ENCODE measurements at places on chromosomes 12 and 14.

DNA sequence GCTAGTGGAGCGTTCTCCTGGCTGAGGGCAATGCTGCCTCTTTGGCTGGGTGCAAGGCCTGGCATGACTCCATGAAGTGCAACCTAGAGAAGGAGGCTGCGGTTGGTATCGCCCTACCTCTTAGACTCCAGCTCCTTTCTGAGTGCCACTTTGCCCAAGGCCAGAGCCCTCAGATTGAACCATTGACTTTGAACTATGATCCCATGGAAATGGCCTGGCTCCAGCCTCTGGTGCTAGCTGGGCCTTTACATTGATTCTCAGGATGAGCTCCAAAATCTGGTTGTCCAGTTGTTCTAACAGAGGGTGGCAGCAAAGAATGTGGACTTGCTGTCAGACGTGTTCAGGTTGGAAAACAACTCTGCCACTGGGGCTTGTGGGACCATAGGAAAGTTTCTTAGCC, 16.1 kb upstream of the SMOC1 start:
- no peak for DNase-seq

DNA sequence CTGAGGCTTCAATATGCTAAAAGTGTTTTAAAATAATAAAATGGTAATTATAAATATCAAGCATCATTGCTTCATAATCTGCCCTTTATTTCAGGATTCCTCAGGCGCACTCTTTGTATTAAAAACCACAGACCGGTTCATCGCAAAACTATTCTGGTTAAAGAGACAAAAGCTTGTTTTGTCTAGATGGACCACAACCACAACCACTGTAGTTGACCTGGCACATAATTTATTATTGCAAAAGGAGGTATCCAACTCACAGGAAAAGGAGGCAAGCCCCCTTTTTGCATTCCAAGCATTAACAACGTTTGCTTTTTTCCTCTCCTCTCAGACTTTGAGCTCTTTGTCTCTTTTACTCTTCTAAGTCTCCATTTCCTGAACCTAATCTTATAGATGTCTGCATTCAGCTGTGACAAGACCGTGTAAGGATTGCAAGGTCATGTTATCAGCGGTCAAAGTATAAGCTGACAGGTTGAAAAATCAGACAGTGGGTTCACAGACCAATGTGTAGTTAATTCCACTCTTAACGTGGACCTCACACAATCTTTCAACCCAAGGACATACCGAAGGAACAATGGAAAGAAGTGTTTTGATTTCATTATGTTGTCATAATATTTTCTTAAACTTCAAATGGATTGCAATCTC, 1057.6 kb downstream of the GALC start:
- no peak for DNase-seq

GRCh38 chr14:45051896-45052295, 32.0 kb upstream of the PRPF39 start:
- no peak for DNase-seq

GRCh38 chr12:7100239-7100638, 8.0 kb upstream of the C1R start:
- DNase-seq, result no peak

GRCh38 chr12:6158255-6158654, 33.8 kb upstream of the VWF start:
- DNase-seq, result no peak

- no peak for DNase-seq
These were observed 89.7 kb downstream of the NUMB start for GRCh38 chr14:73368616-73369015.

DNA sequence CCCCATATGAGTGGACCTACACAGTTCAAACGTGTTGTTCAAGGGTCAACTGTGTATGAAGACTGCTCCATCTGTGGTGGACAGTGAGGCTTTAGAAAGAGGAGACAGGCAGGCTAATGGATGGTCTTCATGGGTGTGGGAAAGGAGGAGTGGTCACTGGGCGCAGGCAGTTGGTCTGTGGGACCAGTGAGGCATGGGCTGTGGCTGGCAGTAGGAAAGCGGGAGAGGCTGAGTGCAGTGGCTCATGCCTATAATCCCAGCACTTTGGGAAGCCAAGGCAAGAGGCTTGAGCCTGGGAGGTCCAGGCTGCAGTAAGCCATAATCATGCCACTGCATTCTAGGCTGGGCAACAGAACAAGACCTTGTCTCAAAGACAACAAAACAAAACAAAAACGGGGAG, 2.0 kb upstream of the NR4A1 start:
- no peak for DNase-seq

DNA sequence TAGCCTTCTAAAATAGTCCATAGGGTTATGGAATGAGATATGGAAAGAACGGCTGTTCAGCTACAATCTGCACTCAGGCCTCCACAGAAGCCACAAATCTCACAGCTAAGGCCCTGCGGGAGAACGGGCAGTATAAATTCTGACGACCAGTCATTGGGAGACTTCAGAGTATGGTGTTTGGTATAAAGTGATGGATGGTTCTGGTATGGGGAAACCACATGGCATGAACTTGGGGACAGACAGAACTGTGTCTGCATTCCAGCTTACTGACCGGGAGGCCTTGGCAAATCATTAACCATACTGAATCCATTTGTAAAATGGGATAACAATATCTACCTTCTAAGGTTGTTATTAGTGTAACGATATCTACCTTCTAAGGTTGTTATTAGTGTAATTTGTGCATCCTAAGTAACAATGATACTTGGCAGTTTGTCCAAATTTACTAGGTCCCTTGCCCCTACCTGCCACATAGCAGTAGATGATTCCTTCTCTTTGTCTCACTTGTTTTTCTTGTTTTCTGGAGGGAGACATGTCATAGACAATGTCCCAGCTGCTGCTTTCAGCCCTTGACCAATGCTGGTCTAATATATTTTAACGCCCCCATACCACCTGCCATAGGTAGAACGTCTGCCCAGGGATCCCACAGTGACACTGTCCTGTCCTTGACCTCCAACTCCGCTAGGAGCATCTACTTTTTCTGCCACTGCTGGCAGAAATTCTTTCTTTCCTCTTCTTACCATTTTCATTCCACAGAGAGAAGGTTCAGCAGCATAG, 6.8 kb downstream of the CDKL1 start:
- DNase-seq, result no peak

DNA sequence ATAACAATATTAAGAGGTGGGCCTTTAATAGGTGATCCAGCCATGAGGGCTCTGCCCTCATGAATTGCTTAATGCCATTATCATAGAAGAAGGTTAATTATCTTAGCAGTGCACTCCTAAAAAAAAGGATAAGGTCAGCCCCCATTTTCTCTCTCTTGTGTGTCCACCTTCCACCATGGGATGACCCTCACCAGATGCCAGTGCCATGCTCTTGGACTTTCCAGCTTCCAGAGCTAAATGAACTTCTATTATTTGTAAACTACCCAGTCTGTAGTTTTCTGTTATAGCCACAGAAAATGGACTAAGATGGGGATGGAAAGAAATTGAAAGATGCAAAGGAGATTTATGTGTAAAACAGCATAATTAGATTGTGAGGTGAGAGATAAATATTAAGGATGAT, 125.4 kb downstream of the FOXA1 start:
- DNase-seq, result no peak

GRCh38 chr14:50836515-50836914, 5.6 kb upstream of the NIN start:
- no peak for DNase-seq

DNA sequence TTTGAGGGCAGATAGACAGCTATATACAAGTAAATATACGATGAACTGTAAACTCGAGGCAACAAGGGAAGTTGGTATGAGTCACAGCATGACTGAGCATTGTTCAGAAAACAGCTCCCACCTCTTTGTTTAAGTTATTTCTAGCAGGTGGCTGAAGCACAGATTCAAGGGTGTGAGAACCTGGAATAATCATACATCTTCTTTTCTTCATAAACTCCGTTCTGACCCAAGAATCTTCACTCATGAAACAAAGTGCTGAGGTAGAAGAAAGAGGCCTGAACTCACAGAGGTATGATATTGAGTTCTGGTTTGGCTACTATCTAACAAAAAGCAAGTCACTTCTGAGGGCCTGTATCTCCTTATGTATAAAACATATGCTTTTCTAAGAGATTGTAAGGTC, 364.1 kb upstream of the KITLG start:
- no peak for DNase-seq

DNA sequence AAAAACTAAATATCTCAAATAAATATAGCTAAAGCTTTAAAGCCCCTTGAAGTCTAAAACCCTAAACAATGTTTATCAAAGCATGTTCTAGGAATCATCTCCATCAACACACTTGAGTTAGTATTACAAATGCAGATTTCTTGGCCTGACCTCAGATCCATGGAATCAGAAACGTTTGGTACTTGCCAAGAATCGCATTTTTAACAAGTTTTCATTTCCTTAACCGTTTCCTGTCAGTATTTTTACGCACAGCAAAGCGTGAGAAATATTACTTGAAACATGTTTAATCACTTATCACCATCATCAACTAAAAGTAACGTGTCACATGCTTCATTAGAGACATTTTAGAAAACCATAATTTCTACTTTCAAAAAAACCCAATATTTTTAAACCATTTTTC, 9.7 kb downstream of the SLCO1C1 start:
- DNase-seq, result no peak

GRCh38 chr12:13164921-13165616, 31.5 kb upstream of the EMP1 start:
- DNase-seq, result no peak

- DNase-seq, result no peak
These were observed 378.4 kb downstream of the CCDC91 start for GRCh38 chr12:28568704-28569103.

DNA sequence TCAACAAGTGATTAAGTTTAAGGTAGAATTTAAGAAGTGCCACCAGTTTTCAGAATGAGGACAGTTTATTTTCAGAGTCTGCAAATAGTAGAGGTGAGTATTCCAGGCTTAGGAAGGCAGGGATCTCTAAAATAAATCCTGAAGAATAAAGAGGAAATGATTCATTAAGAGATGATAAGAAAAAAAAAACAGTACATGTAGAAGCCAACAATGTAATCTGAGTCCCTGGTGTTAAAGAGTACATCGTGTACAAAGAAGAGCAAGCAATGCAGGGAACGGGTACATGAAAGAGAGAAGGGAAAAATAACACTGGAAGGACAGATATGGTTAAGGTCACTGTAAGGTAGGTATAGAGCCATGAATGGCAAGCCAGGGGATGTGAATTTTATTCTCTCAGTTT, 95.2 kb upstream of the FOXG1 start:
- no peak for DNase-seq

DNA sequence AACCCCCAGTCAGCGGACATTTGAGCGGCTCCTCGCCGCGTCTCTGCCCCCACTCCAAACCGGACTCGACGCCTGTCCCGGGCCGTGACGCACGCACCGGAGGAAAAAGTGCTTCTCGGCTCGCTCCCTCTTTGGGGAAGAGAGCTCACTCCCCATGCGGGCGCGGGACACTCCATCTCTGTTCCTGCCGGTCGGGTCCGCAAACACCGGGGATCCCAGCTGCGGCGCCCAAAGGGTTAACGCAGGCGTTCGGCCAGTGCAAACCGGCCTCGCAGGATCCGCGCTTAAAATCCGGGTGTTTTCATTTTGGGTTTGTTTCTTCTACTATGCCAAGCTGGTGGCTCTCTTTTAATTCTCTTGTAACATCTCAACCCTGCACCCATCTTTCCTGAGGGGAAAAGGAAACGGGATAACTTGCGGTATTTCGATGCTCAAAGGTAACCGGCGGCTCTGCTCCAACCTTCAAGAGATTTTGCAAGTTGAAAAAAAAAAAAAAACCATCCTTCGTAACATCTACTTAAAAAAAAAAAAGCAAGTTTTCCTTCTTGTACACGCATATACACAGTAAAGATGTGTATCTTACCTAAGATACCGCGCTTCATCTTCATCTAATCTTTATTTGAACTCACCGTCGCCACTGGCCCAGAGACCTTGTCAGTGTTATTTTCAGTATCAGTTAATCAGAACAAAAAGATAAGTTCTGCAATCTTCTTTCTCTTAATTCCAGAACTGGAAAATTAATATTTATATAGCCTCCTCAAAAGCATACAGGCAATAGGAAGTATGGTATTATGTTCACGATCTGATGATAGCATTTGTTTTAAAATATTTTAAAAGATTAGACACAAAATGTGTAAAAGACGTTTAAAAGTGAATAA, 1.6 kb upstream of the ATP2B1 start:
- DNase-seq, result no peak

GRCh38 chr12:47910981-47911380, 6.2 kb upstream of the VDR start:
- DNase-seq, result no peak

DNA sequence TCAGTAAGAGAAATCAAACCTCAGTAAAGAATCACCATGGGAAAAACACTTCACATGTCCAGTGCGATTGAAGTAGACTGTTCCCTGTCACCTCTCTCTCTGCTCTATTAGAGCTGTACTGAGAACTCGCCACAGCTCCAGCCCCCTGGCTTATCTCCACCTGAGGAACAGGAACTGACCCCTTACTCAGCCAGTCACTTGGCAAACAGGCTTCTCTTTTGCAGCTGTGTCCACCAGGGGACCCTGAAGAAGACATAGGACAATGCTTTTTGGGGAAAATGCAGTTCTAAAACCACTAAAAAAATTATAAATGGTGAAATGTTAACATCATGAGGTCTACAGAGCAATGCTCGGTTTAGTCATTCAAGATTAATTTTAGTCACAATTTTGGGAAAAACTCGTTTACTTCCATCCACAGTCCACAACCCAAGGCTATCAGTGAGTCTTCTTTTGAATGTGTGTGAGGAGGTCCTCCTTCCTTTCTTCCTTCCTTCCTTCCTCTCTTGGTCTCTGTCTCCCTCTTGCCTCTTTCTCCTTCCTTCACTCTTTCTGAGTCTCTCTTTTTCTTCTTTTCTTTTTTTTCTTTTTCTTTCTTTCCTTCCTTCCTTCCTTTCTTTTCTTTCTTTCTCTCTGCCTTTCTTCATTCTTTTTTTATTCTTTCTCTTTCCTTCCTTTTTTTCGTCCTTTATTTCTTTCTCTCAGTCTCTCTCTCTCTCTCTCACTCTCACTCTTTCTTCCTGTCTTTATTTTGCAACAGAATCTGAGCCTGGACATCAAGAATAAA, 1189.5 kb upstream of the TMEM132C start:
- no peak for DNase-seq

GRCh38 chr14:82075566-82075965, 541.9 kb upstream of the SEL1L start:
- DNase-seq, result no peak

- DNase-seq, result no peak
These were observed 462.8 kb downstream of the GXYLT1 start for GRCh38 chr12:41681898-41682297.

DNA sequence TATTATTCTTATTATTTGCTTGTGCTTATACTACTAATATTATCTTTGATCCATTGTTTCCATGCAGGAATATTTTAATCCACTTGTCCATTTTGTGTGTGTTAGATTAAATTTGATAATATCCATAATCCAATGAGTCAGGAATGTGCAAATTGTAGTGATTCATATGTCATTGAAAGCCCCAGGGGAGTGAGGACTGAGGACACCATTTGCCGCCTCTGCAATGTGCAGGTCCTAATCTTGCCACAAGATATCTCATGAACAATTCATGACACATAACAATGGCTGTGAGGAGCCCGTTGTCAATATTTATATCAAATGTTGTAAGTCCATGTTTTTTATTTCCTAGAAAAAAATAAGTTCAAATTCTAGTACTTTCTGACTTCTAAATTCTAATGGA, 250.5 kb downstream of the ZFP36L1 start:
- DNase-seq, result no peak
